ENCODE measurements at places on chromosomes 6 and 20. TPM values are rescaled to one million over a fixed set of nuclear protein-coding genes. Genes with fewer than 3 reads are reported as not detected.

DNA sequence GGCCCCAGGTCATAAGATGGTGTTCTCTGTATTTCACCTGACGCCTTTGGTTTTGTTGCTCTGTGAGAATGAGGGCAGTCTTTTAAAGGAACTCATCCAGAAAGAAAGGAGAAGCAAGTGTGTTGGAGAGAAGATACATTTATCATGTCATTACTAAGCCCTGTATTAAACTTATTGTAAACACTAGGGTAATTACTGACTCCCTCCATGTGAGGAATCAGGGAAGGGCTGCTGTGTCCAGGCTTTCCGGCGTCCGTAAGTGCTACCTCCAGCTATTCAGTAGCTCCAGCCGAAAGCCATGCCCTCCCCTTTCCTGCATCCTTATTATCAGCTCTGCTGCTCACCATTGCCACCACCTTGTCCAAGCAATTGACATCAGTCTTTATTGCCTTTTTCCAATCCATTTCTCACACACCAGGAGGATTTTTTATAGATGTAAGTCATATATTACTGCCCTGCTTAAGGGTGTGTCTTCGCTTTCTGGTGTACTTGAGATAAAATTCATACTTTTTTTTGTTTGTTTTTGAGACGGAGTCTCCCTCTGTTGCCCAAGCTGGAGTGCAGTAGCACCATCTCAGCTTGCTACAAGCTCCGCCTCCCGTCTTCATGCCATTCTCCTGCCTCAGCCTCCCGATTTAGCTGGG, 94.7 kb downstream of the RPP40 start:
- H3K27ac ChIP-seq = no peak overlapping the region
- no peak overlapping the region for H3K4me3 ChIP-seq
- no peaks in the 10 kb centered on the region for H3K36me3 ChIP-seq
- H3K4me1 ChIP-seq = peaks cover 13% of the 10 kb centered on the region
- no peak for DNase-seq
- no peaks in the 10 kb centered on the region for H3K27me3 ChIP-seq

- DNase-seq = no peak
- H3K27ac ChIP-seq = no peak overlapping the region
- H3K4me1 ChIP-seq = no peaks in the 10 kb centered on the region
- no peak overlapping the region for H3K4me3 ChIP-seq
Measured at GRCh38 chr20:39713076-39713840, 751.1 kb downstream of the DHX35 start.

DNA sequence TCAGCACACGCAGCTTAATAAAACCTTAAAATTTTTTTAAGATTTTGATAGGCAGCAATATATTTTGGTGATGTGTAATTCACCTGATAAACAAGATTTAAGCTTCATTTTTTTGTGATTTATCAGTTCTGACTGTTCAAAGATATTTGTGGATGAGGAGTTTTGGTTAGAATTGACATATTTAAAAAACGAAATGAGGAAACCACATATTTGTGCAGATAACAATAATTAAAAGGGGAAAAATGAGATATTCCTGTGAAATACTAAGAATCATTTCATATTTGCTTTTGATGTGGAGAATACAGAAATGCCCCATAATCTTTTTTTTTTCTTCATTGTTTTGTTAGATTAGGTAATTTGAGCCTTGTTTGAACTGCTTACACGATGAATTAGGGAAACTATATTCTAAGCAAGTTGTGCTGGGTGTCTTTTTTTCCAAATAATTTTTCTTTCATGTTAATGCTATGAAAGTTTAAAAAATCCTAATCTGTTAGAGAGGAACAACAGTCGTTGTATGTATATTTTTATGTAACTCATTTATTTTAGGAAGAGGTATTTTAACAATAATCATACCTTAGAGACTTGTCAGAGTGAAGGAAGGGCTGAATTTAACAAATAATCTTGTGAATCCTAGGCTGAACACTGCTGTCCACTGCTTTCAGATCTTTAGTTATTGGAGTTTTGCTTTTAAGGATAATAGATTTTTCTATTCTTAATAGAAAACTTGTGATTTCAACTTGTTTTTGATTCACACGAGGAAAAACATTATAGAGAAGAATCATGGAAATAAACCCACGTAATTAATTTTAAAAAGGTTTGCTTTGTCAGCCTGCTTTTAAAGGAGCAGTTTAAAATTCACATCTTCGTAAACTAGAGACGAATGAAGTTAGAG, 4.0 kb downstream of the ARID1B start:
- H3K36me3 ChIP-seq = no peaks in the 10 kb centered on the region
- H3K4me3 ChIP-seq = peak overlapping the region; percentile 90
- DNase-seq = no peak
- H3K4me1 ChIP-seq = peaks cover 27% of the 10 kb centered on the region
- no peaks in the 10 kb centered on the region for H3K27me3 ChIP-seq

GRCh38 chr6:107290491-107290890, 168.9 kb downstream of the PDSS2 start:
- H3K36me3 ChIP-seq = no peaks in the 10 kb centered on the region
- H3K4me1 ChIP-seq = no peaks in the 10 kb centered on the region
- DNase-seq = no peak
- H3K27me3 ChIP-seq = no peaks in the 10 kb centered on the region

DNA sequence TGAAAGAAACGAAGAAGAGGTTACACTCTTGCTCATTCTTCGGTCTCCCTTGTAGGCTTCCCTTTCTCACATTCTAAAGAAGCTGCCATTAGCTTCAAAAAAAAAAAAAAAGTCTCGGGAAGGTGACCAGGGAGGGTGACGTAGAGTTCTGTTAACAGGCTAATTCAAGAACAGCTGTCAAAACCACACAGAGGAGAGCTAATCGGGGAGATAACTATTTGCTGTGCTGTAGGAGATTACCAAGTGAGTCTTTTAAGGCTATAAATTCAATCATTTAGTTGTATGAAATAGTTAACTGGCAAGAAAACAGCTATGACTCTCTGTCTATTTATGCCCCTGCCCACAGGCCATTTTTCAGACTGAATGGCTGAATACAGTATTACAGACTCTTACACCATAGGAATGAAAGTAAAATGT, 256.8 kb downstream of the SYNE1 start:
- no peaks in the 10 kb centered on the region for H3K27me3 ChIP-seq
- DNase-seq = no peak
- H3K4me1 ChIP-seq = no peaks in the 10 kb centered on the region
- peak overlapping the region; percentile 52 for H3K4me3 ChIP-seq
- peaks cover 11% of the 10 kb centered on the region for H3K36me3 ChIP-seq

DNA sequence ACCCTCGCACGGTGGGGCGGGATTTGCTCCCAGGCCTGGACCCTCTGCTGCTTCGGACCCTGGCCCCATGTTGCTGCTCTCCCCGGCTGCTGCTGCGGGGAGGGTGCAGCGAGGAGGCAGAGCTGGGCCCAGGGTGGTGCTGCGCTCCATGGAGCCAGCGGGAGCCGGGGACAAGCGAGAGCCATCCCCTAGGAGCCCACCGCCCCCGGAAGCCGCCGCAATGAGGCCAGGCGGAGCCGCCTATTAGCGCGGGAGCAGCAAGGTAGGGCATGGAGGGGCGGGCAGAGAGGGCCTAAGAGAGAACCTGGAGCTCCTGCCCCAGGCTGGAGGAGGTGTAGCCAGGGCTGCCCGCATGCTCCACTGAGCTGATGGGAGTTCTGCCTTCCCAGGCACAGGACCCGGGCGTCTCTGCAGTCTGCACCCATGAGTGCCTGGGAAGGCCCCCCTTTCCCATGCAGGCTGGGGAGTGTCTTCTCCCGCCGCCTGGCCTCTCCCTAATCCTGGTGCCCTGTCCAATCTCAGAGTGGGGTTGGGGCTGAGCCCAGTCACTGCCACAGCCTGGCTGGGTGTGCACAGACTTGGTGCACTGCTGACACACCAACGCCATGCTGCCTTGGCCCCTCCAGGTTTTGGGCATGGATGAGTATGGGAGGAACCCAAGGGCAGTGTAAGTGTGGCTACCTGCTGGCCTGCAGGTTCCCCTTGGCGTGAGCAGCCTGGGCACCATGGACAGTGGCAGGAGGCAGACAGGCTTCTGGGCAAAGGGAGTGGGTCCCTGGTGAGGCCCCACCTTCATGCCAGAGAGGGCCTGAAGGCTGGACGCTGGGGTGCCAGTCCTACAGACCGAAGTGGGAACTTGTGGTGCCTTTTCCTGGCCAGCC, 360.6 kb upstream of the MAP3K7 start:
- no peaks in the 10 kb centered on the region for H3K36me3 ChIP-seq
- no peaks in the 10 kb centered on the region for H3K4me1 ChIP-seq
- H3K27me3 ChIP-seq = no peaks in the 10 kb centered on the region
- peak; percentile 81 for DNase-seq

Gene POPDC3
- total RNA-seq = not detected

Gene HAO1
- not detected for total RNA-seq

DNA sequence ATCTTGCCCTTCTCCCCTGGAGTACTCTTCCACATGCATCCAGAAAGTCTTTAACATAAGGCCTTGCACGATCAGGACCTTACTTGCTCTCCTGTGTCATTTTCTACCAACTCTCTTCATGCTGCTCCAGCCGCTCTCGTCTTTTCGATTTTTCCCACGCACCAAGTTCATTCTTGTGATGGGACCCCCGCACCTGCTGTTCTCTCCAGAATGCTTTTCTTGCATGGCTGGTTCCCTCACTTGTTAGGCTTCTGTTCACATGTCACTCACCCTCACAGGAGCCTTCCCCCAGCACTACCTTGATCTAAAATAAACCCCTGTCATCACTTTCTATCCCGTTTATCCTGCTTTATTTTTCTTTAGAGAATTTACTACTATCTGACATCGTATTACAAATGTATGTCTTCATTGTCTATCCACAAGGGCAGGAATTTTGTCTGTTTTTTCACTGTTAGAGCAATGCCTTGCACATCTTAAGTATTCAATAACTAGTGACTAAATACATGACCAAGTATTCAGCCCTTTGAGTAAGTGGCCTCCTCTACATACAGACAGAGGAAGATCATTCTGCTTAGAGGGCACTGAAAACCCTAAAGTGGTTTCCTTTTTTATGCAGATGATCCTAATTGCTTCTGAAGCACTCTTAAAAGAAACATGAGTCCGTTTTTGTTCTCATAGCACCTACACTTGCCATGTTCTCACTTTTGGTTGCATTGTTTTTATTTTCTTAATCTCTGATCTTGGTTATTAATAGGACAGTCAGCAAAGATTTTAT, 166.9 kb downstream of the SLC16A10 start:
- H3K27ac ChIP-seq = no peak overlapping the region
- no peak overlapping the region for H3K4me3 ChIP-seq
- H3K27me3 ChIP-seq = no peaks in the 10 kb centered on the region
- no peaks in the 10 kb centered on the region for H3K36me3 ChIP-seq
- peaks cover 7% of the 10 kb centered on the region for H3K4me1 ChIP-seq
- no peak for DNase-seq

Gene VSTM2L
- 43.2 TPM for total RNA-seq

DNA sequence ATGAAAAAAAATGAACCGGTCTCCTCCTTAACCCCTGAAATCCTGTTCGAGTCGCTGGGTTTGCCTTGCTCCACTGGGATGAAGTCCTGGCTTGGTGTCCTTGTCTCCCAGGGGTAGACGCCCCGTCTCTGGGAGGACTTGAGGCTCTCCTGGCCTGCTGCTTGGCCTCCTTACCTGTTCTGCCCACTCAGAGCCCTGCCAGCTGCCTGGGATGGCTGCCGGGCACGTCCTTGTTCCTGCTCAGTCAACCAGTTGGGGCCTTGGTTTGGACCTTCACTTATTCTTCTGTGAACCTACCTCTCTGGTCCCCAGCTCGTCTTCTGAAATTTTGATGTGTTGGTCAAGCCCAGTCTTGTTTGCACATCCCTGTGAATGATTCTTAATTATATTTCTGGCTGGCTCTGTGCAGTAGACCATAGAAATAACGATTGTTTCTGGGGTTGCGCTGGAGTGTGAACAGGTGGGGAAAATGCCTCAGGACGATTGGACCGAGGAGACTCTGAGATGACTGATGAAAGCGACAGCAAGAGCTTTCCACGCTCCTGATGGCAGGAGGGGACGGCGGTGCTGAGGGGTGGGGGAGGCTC, 126.5 kb upstream of the ESR1 start:
- DNase-seq = no peak
- peak overlapping the region; percentile 24 for H3K4me3 ChIP-seq
- peaks cover 14% of the 10 kb centered on the region for H3K4me1 ChIP-seq
- H3K36me3 ChIP-seq = no peaks in the 10 kb centered on the region
- H3K27ac ChIP-seq = peak overlapping the region; percentile 1

GRCh38 chr6:123659960-123660748, 23.4 kb upstream of the TRDN start:
- DNase-seq = no peak
- H3K4me3 ChIP-seq = no peak overlapping the region
- no peak overlapping the region for H3K27ac ChIP-seq
- H3K4me1 ChIP-seq = no peaks in the 10 kb centered on the region
- no peaks in the 10 kb centered on the region for H3K27me3 ChIP-seq

Gene LAMA2
- 57.4 TPM for total RNA-seq

Gene MAFB
- total RNA-seq = 34.0 TPM

- H3K4me1 ChIP-seq = peaks cover 23% of the 10 kb centered on the region
- no peak overlapping the region for H3K4me3 ChIP-seq
- peak; percentile 52 for DNase-seq
- H3K36me3 ChIP-seq = no peaks in the 10 kb centered on the region
- H3K27me3 ChIP-seq = no peaks in the 10 kb centered on the region
Measured at GRCh38 chr6:157763129-157763903, 59.7 kb upstream of the SNX9 start.

DNA sequence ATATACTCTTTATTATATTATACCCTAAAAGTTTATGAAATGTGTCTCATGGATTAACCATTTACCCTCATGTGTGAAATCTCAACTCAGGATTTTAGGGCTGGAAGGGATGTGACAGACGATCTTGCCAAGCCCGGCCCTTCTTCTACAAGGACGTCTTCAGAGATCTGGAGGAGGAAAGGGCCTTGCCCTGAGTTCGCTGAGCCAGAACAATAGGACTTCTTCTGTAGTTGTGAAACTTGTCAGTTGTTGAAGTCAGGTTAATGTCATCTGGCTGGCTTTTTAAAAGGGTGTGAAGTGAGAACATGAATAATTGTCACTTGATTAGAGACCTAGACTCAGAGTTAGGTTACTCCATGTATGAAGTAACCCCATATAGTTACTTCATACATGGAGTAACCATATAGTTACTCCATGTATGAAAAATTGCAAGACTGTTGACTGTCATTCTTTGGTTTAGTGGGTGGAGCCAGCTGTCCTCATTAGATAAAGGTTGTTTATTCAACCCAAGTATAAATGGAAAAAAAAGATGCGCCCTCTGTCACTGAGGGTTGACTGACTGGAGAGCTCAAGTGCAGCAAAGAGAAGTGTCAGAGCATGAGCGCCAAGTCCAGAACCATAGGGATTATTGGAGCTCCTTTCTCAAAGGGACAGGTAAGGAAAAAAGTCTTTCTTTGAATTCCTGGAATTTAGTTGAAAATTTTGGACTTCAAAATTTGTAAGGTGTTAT, at the start of gene ARG1:
ARG1 (plus strand) TSS at position 541 of the 730 bp plus-strand sequence; CDS start at position 598, 57 bp downstream.
- no peak for DNase-seq
- no peak within 1 kb of the TSS for H3K4me3 ChIP-seq
- no peak within 1 kb of the TSS for H3K27ac ChIP-seq
- H3K4me1 ChIP-seq = no peaks in the 10 kb centered on the region

DNA sequence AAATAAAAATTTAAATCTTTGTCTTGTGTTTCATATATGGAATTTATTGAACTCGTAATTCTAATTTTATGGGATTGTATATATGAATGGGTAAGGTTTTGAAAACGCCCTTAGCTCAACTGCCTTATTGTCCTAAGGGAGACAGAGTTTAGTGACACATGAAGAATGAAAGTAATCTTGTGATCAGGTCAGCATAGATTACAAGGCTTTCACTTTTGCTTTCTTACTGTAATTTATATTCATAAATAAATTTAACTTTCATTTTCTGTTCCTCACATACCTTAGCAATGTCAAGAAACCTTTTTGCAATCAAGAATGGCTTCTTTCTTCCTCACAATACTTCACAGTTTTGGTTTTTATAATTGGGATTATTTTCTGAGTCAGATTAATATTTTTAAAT, 14.4 kb downstream of the KPNA5 start:
- H3K27me3 ChIP-seq = no peaks in the 10 kb centered on the region
- no peak overlapping the region for H3K4me3 ChIP-seq
- DNase-seq = no peak
- no peak overlapping the region for H3K27ac ChIP-seq
- no peaks in the 10 kb centered on the region for H3K36me3 ChIP-seq
